ENCODE measurements at places on chromosomes 11 and 22.

GRCh38 chr22:44338906-44339305 is 26.2 kb upstream of the SHISAL1 start:
- DNase-seq = no peak

- DNase-seq = no peak
These were observed 137.2 kb downstream of the GRIK4 start for GRCh38 chr11:120648771-120649170.

DNA sequence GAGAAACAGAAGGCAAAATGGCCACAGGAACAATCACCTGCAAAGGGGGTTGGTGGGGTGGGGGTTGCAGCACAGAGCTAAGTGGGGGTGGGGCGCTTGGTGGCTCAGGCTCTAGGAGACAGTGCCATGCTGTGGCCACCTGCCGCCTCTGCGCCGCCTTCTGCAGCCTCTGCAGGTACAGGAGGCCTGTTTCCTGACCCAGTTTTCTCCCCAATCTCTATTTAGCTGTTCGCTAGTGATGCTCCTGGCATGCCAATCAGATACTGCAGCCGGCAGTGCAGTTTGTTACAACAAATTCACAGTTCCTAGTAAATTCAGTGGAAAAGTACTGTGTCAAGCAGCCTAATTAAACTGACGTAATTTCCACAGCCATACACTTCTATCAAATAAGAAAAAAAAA is 106.4 kb downstream of the SERGEF start:
- DNase-seq = peak; percentile 45

GRCh38 chr11:68621826-68622225 is 62.5 kb upstream of the GAL start:
- no peak for DNase-seq

GRCh38 chr11:70220136-70220535 is 17.0 kb downstream of the FADD start:
- DNase-seq = no peak

- DNase-seq = no peak
These were observed 29.8 kb downstream of the BID start for GRCh38 chr22:17744430-17744829.

GRCh38 chr22:45319324-45319685 is 9.6 kb downstream of the FAM118A start:
- no peak for DNase-seq

- DNase-seq = peak; percentile 33
These were observed 4.7 kb upstream of the AP1B1 start for GRCh38 chr22:29393019-29393608.
